ENCODE measurements at places on chromosomes 2 and 18.
A peak's percentile ranks its signal among the peaks of the same experiment; 100 is the strongest.

- peak; percentile 79 for DNase-seq
These were observed 143.9 kb downstream of the MYT1L start for GRCh38 chr2:2187196-2187595.

GRCh38 chr2:124138076-124138475 is 113.0 kb downstream of the CNTNAP5 start:
- DNase-seq: no peak

- DNase-seq: no peak
These were observed 165.4 kb upstream of the SLC1A4 start for GRCh38 chr2:64823794-64824193.

- DNase-seq: no peak
These were observed 92.3 kb downstream of the EDAR start for GRCh38 chr2:108896741-108897140.

DNA sequence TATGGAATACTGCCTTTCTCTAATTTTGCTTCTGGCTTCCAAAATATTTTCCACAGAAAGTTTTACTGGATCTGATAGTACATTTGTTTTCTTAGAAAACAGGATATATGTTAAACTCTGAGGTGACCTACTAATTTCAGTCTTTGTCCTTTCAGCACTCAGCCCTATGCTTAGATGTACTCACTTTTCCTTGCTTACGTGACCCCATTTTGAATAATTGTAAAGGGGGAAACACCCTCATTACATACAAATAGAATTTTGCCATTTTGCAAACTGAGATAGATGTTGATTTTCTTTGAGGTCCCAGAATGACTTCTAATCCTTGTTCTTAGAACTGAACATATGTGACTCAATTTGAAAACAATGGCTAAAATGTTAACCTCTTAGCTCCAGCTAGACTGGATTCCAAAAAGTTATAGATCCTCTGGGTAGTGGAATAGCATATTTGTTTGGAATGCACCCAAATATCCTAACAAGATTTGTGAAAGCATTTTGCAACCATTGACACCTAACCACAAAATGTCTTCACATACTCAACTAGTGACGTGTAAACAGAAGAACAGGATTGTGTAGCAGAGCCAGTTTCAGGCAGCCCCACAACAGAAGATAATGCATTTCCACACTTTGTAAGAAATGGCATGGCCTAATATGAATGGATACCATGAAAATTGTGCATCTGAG is 44.8 kb upstream of the EHBP1 start:
- DNase-seq: no peak

DNA sequence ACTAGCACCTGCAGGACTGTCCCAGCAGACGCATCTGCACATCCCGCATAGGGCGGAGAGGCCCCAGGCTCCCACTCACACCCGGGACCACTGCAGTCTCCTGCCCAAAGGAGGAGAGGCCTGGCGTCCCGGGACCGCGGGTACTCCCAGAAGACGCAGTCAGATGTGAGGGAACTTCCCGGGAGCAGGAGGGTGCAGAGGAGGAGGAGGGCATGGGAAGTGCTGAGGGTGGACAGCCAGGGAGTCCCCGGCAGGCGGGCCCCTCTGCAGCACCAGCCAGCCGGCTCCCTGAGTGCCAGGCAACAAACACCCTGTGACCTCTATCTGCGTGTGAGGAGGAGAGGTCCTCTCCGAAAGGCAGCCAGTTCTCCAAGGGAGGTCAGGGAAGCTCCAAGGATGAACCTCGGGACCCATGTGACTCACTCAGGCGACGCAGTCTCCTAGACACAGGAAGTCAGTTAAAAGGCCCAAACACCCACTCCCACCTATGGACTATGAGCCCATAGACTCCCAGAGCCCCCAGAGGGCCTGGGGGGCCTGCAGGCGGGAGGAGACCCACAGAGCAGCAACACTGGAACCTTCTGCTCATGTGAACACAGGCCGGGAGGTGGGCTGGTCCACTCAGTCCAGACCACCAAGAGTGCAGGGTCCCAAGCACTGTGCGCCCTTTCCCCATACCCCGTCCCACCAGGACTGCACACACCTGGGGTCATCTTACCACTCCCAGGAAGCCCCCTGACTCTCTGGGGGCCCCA is 4.2 kb downstream of the PXDN start:
- no peak for DNase-seq

DNA sequence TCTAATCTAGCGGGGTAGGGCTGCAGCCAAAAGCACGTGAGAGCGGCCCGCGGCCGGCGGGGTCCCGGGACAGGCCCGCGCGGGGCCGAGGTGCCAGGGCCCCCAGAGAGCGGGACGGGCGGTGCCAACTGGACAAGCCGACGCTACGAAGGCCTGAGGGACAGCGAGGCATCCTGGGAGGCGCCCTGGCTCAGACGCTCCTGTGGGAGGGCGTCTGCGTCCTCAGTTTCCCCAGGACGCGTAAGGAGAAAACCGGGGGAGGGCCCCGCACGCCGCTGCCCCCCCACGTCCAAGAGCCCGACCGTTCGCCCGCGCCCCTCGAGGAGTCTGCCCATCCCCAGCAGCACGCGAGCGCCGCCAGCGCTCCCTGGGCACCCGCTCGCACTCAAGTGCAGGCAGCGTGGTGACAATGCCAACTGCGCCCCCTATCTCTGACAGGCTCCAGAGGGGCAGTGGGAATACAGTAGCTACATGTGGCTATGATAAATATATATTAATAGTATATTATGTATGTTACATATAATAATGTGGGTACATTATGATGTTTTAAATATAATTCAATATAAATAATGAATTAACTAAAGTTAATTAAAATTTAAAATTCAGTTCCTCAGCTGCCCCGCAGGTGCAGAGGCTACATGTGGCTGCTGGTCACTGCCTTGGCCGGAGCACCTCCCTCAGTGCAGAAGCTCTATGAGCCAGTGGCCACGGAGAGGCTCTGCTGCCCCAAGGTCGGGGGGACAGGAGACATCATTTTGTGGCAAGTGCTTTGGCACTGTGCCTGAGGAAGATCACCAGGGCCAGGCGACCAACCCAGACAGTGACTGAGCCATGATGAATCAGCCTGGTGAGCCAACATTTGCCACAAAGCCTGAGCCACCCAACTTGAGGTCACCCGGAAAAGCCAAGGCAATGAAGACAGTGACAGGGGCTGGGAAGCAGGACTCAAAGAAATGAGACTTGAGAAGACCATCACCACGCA is 5.5 kb upstream of the SFT2D3 start:
- no peak for DNase-seq

DNA sequence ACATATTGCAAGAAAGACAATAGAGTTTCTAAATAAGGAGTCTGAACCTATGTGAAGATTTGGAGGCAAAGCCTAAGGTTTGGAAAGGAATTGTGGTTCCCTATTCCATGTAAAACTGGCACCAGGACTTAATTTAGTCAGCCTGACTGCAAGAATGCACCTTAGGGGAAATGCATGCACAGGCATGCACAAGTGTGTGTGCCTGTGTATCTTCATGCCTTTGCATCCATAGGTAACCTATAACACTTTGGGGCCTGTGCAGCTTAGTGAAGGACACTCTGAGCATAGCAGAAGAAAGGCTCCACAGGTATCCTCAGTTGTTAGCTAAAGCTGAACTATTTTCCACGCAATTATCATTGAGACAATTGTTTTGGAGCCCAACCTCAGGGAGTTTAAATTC is 73.4 kb downstream of the RPRM start:
- no peak for DNase-seq

- no peak for DNase-seq
These were observed 33.9 kb upstream of the ATIC start for GRCh38 chr2:215277944-215278343.
